ENCODE measurements at places on chromosomes 4 and X. TPM values are rescaled to one million over a fixed set of nuclear protein-coding genes. Genes with fewer than 3 reads are reported as not detected.

Gene LCORL
- 15.6 TPM for total RNA-seq

Gene TRAM1L1
- total RNA-seq, result 0.26 TPM

Gene MCUB
- total RNA-seq, result 73.6 TPM

Gene MAP7D2
- total RNA-seq, result 0.04 TPM

Gene CXCL11
- total RNA-seq, result 2.6 TPM

Gene NLRP2B
- not detected for total RNA-seq

Gene PCDH19
- total RNA-seq, result 0.33 TPM

Gene MAGEA2
- total RNA-seq, result not detected

Gene ADGRA3
- total RNA-seq, result 36.5 TPM

Gene RAB41
- total RNA-seq, result not detected

Gene SORCS2
- not detected for total RNA-seq

Gene ZAR1
- not detected for total RNA-seq

Gene ANXA3
- 292 TPM for total RNA-seq

Gene VSIG1
- total RNA-seq, result 0.71 TPM

Gene CCDC158
- not detected for total RNA-seq

Gene RHOXF1
- total RNA-seq, result not detected

Gene ETDA
- total RNA-seq, result not detected

Gene MMRN1
- 1,534 TPM for total RNA-seq

Gene CLCN5
- total RNA-seq, result 12.6 TPM

Gene PLP1
- total RNA-seq, result not detected

Gene PABPC5
- total RNA-seq, result 2.0 TPM

Gene KIF4A
- total RNA-seq, result 13.9 TPM

Gene STOX2
- 0.07 TPM for total RNA-seq

Gene GUCY1B1
- 0.20 TPM for total RNA-seq

Gene ZCCHC18
- 0.88 TPM for total RNA-seq

Gene ZMAT1
- 1.2 TPM for total RNA-seq
